ENCODE measurements at places on chromosomes 16 and 17. TPM values are rescaled to one million over a fixed set of nuclear protein-coding genes. Genes with fewer than 3 reads are reported as not detected.

DNA sequence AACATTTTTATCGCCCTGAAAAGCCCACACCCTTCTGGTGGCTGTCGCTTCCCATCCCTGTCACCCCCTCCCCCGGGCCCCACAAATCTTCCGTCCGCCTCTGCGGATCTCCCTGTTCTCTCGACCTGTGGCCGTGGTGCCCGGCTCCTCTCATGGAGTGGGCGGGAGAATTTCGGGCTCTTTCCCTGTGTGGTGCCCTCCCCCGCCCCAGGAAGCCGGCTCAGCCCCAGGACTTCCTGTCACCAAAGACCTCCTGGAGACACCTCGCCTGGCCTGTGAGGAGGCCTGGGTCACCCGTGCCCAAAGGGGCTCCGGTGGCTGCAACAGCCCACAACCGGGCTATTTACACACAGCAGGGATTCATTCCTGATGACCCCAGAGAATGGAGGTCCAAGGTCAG, 26.1 kb upstream of the UBE2I start:
- DNase-seq: no peak

DNA sequence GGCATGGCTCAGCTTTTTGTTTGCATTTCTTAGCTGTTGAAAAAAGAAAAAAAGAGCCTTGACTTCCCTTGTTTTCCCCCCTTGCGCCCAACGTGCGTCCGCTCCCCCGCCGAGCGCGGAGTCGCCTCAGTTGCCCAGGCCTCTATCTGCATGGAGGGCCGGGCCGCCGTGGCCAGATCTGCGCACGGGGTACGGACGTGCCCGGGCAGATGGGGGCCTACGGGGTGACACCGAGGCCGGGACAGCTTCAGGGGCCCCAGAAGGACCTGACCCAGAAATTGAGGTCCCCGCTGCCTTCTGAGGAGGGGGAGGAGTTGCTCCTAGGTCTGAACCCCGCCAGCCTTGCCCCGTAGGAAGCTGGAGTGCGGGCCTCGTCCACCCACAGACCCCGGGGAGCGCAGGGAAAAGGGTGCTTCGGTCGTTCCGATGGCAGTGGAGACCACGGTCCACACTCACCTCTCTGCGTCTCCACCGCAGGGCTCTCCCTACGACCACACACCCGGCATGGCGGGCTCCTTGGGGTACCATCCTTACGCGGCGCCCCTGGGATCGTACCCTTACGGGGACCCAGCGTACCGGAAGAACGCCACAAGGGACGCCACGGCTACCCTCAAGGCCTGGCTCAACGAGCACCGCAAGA, 1.5 kb downstream of the IRX5 start:
- no peak for DNase-seq

GRCh38 chr17:39341541-39341940, 59.9 kb downstream of the FBXL20 start:
- no peak for DNase-seq

DNA sequence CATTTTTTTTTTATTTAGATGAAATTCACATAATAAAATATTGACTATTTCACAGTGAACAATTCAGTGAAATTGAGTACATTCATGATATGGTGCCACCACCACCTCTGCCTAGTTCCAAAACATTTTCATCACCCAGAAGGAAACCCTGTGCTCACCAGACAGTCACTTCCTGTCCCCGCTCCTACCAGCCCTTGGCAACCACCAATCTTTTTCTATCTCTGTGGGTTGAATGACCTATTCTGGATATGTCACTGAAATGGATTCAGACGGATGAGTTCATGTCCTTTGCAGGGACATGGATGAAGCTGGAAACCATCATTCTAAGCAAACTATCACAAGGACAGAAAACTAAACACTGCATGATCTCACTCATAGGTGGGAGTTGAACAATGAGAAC, 40.5 kb downstream of the ATP2C2 start:
- peak; percentile 42 for DNase-seq

GRCh38 chr17:36004594-36005108, 3.3 kb upstream of the CCL15 start:
- DNase-seq: no peak

- DNase-seq: no peak
These were observed 118.3 kb upstream of the ADAMTS18 start for GRCh38 chr16:77553130-77553529.

GRCh38 chr17:74453665-74454196, 12.7 kb upstream of the CD300A start:
- DNase-seq: no peak

DNA sequence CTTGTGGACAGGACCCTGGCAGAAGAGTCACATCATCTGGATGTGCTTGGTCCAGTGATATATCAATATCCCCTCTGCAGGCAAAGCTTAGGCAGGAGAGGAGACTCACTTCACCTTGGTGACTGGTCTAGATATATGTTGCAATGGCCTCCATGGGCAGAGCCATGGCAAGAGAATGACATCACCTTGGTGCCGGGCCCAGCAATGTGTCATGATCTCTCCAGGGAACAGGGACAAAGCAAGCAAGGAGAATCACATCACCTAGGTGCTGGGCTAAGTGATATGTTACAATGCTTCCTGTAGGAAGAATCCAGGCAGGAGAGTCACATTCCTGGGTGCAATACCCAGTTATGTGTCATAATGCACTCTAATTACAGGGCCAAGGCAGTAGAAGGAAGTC, 2106.2 kb downstream of the TP53TG3F start:
- DNase-seq: no peak

- no peak for DNase-seq
These were observed 7.2 kb downstream of the ZNF778 start for GRCh38 chr16:89224665-89225064.

DNA sequence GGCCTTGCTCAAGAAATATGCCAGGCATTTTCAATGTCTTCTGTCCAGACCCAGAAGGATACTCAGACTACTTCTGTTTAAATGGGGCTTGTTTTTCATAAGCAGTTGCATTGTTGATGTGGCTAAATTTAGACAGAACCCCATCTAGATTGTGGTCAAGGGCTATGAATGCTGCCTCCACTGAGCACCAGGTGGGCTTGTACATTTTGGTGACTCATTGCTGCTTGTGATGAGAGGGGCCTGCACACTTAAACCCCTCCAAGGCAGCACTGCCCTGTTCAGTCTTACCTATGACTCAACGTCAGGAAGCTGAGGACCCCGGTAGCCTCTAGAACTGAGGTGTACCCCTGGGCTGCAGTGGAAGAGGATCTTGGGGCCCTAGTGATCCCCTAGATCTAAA, 144.0 kb downstream of the PRKCA start:
- no peak for DNase-seq

DNA sequence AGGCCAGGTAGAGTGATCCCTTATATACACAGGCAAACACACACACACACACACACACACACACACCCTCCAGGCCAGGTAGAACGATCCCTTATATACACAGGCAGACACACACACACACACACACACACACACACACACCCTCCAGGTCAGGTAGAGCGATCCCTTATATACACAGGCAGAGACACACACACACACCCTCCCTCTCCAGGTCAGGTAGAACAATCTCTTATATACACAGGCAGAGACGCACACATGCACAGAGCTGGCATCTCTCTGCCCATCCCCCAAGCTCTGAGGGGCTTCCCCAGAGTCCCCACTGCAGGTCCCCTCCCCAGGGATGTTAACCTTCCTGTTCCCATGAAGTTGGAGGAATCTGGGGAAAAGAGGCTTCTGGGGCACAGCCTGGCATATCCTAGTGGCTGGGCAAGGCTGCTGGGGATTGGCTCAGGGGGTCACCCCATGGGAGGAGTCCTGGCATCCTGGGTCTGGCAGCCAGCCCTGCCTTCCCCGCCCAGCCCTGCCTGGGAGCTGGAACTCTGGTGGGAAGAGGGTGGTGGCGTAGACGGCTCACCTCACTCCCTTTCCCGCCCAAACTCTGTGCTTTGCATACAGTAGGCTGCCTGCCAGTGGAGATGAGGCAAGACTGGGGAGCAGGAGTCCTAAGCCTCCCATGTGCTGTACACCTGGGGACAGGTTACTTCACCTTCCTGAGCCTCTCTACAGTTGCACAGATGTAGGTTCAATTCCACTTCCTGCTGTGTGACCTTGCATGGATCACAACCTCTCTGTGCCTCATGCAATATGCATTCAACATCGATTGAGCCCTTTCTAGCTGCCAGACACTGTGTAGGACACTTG, 41.8 kb downstream of the TEKT5 start:
- DNase-seq: no peak

DNA sequence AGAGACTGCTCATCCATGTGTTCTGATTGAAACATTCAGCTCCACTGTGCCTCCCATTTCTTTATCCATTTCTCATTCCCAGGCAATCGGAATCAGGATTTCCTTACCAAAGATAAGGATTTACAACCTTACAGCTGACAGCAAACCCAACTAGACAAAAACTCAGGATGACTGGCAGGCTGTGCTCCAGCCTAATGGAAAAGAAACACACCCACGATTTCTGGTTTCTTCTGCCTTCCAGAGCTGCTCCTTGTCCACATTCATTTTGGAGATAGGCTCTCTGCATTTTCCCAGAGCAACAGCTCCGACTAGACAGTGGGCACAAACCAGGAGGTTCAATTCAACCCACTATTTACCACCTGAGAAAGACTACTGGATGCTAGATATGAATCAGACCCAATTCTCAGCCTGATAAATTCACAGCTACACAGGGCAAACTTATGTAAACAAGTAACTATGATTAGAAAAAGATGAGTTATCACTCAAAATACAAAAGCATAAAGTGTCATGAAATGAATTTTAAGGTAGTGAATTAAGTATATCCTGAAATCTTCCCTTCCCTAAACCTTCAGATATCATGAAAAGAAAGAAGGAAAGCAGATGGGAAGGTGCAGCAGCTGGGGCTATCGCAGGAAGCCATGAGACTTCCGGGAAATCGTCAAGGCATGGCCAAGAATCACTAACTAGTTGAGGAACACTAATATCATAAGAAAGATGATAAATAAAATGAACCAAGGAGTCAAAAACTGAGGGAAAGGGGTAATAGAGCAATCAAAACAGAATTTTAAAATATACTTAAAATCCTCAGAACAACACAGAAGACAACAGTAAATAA, 44.8 kb upstream of the CLEC18B start:
- DNase-seq: peak; percentile 34

GRCh38 chr16:15682105-15682570, 32.1 kb downstream of the NDE1 start:
- peak; percentile 82 for DNase-seq

GRCh38 chr17:45906927-45907622, 12.7 kb downstream of the MAPT start:
- DNase-seq: no peak

- no peak for DNase-seq
These were observed 478.2 kb upstream of the EEF2KMT start for GRCh38 chr16:5575646-5576245.

GRCh38 chr17:60387666-60388065, 4.3 kb downstream of the USP32 start:
- no peak for DNase-seq

GRCh38 chr17:8916466-8916865, 49.0 kb upstream of the PIK3R6 start:
- DNase-seq: no peak

GRCh38 chr17:79862771-79863440, 23.7 kb upstream of the CBX4 start:
- no peak for DNase-seq

- no peak for DNase-seq
These were observed 3.1 kb downstream of the TGFB1I1 start for GRCh38 chr16:31474773-31475738.

DNA sequence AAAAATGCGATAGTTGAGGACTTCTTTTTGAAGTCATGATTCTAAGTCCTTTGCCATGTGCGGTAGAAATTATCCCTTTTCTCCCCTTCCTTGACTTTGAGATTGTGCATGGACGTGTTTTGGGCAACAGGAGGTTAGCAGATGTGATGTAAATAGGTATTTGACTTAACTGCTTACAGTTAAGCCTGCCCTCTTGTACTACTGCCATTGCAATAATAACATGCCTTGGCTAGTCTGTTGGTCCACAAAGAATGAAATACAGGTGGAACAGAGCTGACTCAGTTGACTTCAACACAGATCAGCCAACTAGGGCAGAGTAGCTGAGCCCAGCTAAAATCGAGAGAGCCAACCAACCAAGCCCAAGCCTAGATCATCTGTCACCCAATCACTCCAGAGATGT, 125.5 kb downstream of the BRIP1 start:
- DNase-seq: no peak

DNA sequence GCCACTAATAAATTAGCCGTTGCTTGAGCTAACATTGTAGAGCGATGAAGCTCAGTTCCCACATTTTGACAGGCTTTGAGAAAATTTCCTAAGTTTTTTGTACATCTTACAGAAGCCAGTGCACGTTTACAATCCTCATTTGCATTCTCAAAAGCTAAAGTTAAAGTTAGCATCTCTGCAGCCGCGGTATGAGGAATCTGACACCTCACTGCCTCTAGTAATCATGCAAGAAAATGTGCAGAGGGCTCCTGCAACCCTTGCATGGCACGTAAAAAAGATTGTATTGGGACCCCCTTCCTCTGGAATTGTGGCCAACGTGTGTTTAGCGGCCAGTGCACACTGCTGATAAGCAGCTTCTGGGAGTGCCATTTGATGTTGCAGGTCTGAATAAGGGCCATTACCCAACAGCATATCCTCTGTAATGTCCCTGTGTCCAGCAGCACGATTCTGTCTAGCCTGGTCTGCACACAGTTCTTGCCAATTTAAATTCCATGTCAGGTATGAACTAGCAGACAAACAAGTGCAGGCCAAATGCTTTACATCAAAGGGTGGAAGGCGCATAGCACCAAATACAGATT, 12.4 kb upstream of the ZNF689 start:
- no peak for DNase-seq

- no peak for DNase-seq
These were observed 43.3 kb upstream of the CLEC19A start for GRCh38 chr16:19242186-19242585.

- no peak for DNase-seq
These were observed 393.2 kb downstream of the PMP22 start for GRCh38 chr17:14871921-14872320.

DNA sequence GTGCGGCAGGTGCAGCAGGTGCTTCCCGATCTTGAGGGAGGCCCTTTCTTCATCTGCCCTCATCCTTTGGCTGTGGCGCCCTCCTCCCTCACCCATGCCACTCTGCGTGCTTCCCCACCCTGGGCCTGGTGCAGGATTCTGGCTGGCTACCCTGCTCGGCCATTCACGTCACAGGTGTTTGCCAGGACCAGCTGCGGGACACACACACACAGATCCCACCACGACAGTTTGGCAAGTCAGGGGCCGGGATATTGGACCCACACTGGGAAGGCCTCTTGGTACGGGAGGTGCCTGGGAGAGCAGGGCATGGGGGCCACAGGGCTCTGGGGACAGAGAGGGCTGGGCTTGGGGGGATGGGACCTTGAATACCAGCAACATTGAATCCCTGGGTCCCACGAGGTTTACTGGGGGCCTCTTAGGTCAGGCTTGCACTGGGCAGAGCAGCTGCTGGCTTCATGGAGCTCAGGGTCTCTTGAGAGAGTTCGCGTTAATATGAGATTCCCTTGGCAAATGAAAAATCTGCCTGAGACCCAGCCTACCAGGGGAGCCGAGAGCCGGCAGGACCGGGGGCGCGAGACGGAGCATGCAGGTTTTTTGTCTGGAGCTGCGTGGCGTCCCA, 15.1 kb downstream of the ADCY7 start:
- DNase-seq: no peak

Gene ATP6V0A1
- total RNA-seq: 16.6 TPM

Gene MRPS7
- total RNA-seq: 61.0 TPM

Gene TBC1D3E
- not detected for total RNA-seq

Gene KRTAP2-2
- not detected for total RNA-seq

Gene TVP23A
- total RNA-seq: not detected

Gene ZMYND15
- total RNA-seq: under 0.01 TPM

Gene G6PC1
- not detected for total RNA-seq

Gene FADS6
- total RNA-seq: not detected

Gene KSR1
- total RNA-seq: 18.1 TPM

Gene KRTAP4-5
- total RNA-seq: not detected
